Stimulated activated CD4-positive, alpha-beta T cell treated with anti-CD3 and anti-CD28 coated beads, Interleukin-1b, Interleukin-23, amount 100 ng/mL, for 24 hours (primary cell): ENCODE measurements at places on chromosomes 11 and 22.

- no peak for DNase-seq
These were observed 5.2 kb downstream of the DDB1 start for GRCh38 chr11:61327669-61328071.

DNA sequence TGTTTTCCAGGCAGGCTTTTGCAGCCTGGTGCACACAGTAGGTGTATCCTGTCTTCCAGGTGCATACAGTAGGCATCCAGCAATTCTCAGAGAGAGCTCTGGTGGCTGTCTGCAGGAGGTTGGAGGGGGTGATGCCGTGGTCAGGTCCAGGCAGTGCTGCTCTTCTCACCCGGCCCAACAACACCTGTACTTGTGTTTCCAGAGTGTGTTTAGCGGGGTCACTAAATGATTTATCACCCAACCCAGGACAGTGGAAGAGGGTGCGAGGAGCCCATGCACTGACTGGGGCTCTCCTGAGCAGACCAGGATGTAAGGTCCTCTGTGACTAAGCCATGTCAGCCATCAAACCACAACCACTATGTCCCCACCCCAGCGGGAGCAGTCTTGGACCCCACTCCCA lies 18.6 kb upstream of the FGF3 start:
- no peak for DNase-seq

- DNase-seq: no peak
These were observed 273.7 kb upstream of the KIRREL3 start for GRCh38 chr11:127274328-127274676.

GRCh38 chr11:68279676-68280075 lies 7.9 kb upstream of the C11orf24 start:
- no peak for DNase-seq

DNA sequence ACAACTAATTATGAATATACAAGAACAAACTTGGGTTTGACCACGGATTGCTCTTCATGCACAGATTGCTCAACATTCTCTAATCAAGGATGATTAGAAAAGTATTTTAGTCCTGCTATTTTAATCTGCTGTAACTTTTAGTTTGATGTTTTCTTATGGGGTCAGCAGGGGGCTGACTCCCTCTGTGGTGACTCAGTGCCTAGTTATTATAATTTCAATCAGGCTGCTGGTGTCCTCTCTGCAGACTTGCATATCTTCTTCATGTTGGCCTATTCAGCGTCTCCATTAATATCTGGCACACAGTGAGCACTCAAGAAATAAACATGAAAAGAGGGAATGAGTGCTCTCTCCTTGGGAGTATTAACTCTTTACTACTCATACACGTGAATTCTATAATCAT lies 223.8 kb upstream of the DDI1 start:
- no peak for DNase-seq

DNA sequence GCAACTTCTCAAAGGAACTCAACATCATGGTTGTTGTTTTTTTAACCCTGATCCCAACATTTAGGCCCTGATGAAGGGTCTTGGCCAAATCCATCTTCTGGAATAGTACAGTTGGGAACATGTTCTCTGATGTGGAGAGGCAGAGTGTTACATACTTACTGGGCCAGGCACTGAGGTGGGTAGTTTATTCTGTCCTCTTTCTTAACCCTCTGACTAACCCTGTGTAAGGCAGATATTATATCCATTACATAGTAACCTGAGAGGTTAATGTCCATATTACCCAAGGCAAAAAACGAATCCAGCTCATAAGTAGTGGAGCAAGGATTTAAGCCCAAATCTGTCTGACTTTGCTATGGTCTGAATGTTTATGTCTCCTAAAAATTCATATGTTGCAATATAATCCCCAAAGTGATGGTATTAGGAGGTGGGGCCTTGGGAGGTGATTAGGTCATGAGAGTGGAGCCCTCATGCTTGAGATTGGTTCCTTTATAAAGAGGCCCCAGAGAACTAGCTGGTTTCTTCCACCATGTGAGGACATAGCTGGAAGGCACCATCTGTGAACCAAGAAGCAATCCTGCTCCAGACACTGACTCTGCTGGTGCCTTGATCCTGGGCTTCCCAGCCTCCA lies 16.3 kb downstream of the PPFIBP2 start:
- DNase-seq: no peak

GRCh38 chr22:42656578-42656977 lies 7.4 kb upstream of the CYB5R3 start:
- no peak for DNase-seq

DNA sequence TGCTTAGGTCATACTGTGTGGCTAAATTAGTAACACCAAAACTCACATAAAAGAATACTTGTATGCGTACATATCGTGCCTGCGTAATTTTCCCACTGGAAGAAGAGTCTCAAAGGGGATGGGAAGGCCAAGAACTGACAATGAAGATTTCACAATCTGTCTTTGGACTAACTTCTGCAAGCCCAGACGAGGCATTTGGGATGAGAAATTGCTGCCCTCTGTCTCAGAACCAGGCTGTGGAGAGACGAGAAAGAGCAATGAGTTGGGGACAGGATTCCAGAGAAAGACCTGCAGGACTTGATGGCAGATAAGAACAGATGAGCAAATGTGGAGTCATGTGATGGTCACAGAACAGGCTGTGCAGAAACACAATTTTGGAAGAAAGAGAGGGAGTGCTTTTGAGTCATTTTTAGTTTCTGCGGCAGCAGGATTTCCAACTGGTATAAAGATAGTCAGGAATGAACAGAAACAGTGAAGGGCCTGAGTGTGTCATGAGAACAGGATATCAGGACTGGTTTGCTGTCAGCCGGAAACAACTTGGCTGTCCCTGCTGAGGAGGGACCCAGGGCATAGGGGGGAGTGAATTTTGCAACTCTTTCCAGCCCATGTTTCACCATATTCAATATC lies 82.7 kb upstream of the CTSC start:
- DNase-seq: no peak

GRCh38 chr11:26620282-26621045 lies 48.4 kb upstream of the MUC15 start:
- DNase-seq: no peak

DNA sequence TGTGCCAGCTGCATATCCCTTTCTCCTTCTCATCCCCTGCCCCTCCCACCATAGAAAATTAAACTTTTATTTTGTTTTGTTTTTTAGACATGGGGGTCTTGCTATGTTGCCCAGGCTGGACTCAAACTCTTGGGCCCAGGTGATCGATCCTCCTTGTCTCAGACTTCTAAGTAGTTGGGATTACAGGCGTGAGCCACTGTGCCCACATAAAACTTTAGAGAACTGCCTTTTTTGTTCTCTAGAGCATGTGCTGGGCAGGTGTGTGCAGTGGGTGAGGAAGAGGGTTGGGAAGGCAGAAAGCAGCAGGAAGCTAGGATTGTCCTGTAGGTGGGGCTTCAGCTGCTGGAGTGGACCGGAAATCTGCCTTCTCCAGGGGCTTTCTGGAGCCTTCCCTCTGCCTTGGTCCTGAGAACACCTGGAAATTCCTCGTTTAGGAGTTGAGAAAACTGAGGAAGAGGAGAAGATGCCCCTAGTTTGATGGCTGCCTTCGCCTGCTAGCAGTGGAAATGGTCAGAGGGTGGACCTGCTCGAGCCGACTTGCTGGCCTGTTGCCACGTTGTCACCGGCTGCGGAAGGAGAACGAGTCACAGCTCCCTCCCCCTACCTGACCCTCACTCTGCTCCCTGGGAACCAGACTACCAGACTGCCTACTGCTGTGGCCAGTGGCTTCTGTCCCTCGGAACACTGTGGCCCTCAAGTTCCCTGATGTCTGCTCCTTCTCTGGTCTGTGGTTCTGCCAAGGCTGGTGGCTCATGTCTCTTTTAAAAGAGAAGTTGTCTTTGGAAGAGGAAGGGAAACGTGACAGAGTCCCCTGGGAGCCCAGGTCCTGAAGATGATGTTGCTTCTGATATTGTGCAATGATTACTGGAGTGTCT lies 4.0 kb downstream of the ST14 start:
- no peak for DNase-seq

- DNase-seq: no peak
These were observed 141.4 kb downstream of the FBXO7 start for GRCh38 chr22:32615874-32616564.

DNA sequence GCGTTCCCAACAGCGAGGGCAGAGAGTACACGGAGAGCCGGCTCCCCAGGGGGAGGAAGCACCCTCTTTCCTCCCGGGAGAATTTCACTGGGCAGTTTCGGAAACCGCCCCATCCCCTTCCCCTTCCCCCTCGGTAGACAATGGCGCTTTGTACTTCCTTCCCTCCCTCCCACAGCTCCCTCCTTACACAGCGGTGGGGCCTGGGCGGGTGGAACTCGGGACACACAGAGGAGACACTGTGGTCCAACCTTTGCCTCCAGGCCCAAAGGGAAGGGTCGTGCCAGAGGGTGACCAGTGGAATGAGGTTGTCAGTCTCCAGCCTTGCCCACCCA lies 4.3 kb downstream of the SMTN start:
- no peak for DNase-seq
